ENCODE measurements at places on chromosomes 5 and 9.

DNA sequence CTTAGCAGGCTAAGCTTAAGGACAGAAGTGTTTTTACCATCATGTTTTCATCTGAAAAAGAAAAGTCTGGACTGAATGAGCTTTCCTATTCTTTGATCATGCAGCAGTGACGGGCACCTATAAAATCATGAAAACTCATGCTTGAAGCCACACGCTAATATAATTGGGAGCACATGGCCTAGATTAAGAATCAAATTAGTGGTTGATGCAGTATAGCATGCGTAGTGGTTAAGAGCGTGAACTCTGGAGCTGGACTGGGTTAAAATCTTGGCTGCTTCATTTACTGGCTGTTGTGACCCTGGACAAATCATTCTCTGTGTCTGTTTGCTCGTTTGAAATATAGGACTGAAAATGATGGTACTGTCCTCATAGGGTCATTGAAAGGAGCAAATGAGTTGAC, 49.9 kb upstream of the IL13 start:
- no peak for DNase-seq

DNA sequence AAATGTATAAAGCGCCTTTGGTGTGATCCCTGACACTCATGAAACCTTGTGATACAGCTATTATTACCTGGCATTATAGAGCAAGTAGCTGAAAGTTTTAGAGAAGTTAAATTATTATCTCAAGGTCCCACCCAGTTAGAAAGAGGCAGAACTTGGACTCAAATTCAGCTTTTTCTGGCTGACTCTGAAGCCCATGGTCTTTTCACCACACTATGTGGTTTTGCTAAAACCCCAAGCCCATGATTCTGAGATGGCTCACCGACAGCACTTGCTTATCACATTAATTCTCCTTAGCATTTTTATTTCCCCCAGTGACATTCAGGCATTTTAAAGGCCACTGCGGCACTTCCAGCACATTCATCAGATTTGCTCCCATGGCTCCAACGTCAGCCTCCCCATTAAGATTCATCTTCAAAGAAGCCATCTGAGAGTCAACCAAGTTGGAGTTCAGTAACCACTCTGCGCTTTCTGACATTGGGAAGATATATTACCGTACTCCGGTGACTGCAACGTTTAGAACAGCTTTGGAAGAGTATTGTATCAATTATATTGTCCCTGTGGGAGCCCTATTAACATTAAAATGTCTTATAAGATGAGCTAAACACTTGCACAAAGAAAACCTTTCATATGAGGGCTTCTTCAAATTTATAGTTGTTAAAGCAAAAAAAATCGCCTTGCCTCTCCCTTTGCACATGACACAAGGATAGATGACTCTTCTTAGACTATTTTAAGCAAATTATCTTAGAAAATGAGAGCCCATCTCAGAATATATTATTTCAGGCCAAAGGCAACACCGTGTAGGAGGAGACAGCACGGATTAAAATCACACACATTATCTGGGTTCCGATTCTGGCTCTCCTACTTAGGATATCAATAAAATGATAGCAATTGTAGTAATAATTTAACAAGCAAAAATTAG, 638.1 kb downstream of the ACTL7B start:
- no peak for DNase-seq

DNA sequence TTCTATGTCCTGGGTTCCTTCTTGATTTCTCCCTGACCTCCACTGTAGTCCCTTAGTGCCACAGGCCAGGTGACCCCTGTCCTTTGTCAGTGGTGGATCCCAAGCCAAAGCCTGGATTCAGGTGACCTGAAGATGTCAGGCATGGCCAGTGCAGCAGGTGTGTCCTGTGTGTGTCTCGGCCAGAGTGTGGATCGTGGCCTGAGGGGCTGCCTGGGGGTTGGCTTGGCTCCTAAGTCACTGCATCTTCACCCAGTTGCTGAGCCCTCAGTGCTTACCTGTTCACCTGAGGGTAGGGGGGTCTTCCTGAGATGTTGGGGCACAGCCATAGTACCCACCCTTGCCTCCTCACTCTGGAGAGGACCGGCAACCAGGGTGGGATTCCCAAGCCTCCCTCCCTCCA, 61.8 kb upstream of the PITX1 start:
- no peak for DNase-seq

GRCh38 chr9:115944166-115944948, 209.2 kb upstream of the PAPPA start:
- peak; percentile 10 for DNase-seq

DNA sequence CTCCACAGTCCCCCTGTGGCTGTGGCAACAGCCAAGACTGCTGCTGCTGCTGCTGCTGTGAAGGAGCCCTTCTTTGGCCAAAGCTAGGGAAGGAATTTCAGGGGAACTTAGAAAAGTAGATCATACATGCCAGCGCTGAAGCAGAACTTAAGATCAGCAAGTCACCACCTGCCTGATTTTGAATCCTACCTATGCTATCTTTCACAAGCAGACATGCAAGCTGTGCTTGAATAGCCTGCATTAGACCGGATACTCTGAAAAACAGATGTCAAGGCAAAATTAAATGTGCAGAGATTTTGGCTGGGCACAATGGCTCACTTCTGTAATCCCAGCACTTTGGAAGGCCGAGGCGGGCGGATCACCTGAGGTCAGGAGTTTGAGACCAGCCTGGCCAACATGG, 99.3 kb upstream of the ZNF366 start:
- DNase-seq = no peak

- DNase-seq = no peak
Measured at GRCh38 chr5:86070719-86071118, 547.0 kb upstream of the COX7C start.

GRCh38 chr9:33229359-33230114, 10.4 kb upstream of the SPINK4 start:
- DNase-seq = no peak

GRCh38 chr5:59588922-59589321, 304.6 kb downstream of the PDE4D start:
- DNase-seq = no peak

DNA sequence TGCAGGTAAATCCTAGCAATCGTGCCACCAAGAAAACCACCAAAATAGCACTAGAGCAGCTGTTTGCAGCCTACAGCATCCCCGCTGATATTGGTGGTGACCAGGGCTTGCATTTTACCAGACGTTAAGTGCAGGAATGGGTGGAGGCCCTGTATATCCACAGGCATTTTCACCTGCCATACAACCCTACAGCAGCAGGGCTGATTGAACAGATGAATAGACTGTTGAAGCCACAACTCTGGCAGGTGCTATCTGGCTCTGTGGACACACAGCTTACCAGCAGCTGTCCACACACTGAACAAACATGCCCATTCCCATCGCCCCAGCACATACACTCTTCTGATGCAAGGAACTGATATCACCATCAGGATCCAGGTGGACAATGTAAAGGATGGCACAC, 154.5 kb upstream of the APC start:
- DNase-seq = no peak

DNA sequence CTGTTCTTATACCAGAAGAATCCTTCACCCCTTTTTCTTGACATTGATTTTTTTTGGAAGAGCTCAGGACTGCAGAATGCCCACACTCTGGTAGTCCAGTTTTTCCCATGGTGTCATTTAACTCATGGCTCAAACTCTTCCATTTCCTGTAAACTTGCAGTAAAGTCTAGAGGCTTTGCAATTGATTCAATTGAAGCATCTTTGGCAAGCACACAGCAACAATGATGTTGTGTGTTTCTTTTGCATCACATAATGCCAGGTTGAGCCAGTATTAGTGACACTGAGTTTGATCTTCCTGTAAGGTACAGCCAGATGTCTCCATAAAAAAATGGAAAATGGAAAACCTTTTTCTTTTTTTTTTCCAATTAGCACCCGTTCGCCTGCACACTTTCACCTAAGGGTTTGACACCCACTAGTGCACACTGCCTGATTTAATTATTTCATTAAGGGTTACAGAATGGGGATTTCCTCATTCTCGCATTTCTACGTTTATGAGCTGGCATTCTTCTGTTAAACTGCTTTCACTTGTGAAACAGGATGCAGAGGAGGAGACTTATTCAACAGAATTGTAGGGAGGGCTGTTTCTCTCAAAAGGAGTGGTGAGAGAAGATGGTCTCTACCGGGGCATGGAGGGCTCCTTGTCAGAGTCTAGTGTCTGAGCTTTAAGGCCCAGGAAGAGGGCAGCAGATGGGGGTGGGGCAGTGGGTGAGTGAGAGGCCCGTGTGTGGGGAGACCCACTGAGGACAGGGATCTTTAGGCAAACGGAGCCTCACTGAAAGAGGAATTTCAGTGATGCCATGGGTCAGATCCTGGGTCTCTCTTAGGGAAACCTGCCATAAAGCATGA, 2.2 kb upstream of the S1PR3 start:
- peak; percentile 89 for DNase-seq

Data from MV-4-11 (cell line).